ENCODE measurements at places on chromosomes 12 and 14. TPM values are rescaled to one million over a fixed set of nuclear protein-coding genes. Genes with fewer than 3 reads are reported as not detected.

DNA sequence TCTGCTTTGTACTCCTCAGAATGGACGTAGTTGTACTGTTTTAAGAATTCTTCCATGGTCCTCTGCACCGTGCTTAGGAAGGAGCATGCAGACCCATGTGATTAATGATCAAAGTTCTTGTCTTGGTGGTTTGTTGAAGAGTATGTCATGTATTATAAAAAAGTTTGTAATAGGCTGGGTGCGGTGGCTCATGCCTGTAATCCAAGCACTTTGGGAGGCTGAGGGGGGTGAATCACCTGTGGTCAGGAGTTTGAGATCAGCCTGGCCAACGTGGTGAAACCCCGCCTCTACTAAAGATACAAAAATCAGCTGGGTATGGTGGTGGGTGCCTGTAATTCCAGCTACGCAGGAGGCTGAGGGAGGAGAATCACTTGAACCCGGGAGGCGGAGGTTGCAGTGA, 61.8 kb upstream of the RTL1 start:
- peak; percentile 43 for DNase-seq

GRCh38 chr12:122865268-122866231, 30.3 kb downstream of the HIP1R start:
- DNase-seq: peak; percentile 52

GRCh38 chr12:89513544-89513943, 11.1 kb downstream of the GALNT4 start:
- no peak for DNase-seq

- DNase-seq: no peak
Observed at GRCh38 chr12:40254455-40255085, 29.8 kb downstream of the LRRK2 start.

GRCh38 chr14:90513161-90514014, 116.6 kb downstream of the CALM1 start:
- peak; percentile 90 for DNase-seq

DNA sequence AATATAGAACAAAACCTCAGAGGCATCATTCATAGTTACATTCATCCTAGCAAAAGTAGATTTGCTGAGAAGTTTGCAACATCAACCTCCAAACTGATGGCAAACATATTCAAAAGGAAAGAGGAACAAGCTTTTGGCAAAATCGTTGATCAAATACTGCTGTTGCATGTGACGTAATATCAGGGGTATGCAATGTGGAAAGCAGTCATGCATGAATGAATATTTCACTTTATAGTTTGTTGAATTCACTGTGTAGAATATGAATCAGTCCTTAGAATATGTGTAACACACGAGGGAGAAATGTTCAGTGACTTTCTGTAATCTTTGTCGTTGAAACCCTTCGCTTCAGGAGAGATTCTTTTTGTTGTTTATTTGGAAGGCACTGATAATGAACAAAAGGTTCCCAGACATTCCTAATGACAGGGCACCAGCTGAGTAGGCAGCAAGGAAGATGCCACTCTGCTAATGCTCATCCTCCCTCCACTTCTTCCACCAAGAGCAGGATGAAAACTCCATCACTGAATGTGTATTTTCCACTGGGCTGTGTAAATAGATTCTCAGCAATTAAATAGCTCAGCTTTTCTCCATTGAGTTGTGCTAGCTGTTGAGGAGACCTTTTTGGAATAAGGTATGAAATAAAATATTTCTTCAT, 126.1 kb downstream of the PELI2 start:
- peak; percentile 77 for DNase-seq

GRCh38 chr12:59370933-59371332, 224.9 kb upstream of the SLC16A7 start:
- peak; percentile 59 for DNase-seq

GRCh38 chr14:33636716-33637115, 314.2 kb downstream of the EGLN3 start:
- DNase-seq: no peak

- DNase-seq: no peak
Observed at GRCh38 chr14:99668307-99669295, 15.5 kb upstream of the CYP46A1 start.

GRCh38 chr14:101454229-101454628, 107.1 kb upstream of the DIO3 start:
- DNase-seq: peak; percentile 92

DNA sequence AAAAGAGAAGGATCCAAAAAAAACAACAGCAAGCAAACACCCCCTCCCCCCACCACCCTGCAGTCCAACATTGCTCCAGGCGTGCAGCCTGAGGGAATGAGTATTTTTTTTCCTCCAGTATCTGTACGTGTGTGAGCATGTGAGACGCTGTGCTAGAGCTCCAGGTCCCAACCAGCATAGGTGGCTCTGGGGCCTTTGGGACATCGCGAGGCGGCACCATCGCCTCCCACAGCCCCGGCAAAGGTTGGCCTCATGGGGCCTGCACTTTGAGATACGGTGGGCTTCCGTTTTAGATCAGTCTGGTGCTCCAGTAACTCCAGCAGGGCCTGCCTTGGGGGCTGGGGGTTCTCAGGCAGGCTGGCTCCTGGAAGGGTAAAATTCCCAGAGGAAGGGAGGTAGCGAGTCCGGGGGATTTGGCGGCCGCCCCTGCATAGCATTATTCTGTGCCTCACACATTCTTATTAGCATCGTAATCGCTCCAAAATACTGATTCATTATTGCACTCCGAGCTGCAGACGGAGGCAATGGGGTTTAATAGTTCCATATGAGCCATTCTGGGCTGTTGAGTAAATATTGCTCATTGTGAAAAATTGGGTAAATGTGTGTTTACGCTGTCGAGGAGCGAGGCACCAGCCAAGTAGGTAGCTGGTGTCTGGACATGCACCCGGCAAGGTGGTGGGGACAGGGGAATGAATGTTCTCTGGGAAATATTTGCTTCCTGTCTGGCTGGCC, 143.1 kb upstream of the MYL2 start:
- peak; percentile 99 for DNase-seq

DNA sequence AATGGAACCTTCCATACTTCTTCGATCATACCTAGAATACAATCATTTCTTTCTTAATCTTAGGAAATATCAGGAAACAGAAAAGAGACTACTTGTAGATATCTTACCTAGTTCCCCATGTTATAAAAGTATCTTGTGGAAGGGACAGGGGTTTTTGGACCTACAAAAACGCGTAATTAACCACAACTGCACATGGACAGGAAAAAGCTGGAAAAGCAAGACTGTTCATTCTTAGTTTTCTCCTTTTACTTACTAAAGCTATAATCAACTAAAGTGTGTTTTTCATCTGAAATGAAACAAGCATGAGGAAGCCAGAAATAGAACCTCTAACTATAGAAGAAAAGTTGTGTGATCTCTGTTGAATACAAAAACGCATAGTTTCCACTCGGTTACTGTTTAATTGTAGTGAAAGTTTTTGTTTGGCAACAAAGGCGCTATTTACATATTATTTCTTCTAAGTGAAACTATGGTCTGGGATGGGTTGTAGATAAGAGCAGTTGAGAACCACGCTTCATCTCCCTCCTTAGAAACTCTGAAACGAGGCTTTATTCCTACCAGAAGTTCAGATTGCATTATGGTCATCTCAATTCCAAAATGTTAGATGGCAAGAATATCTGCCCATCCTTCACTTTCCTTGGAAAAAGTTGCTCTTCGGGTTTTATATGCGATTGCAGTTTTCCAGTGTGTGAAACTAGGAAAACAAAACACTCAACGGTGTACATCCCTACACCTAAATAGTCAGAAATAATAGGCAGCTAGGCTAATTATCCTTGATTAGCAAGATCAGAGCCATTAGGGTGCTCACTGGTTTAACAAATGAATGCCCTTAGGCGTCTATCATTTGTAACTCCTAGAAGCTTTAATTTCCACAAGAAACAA, 1.1 kb downstream of the BCAT1 start:
- no peak for DNase-seq

- DNase-seq: peak; percentile 46
Observed at GRCh38 chr12:95326445-95326844, 108.8 kb downstream of the VEZT start.

DNA sequence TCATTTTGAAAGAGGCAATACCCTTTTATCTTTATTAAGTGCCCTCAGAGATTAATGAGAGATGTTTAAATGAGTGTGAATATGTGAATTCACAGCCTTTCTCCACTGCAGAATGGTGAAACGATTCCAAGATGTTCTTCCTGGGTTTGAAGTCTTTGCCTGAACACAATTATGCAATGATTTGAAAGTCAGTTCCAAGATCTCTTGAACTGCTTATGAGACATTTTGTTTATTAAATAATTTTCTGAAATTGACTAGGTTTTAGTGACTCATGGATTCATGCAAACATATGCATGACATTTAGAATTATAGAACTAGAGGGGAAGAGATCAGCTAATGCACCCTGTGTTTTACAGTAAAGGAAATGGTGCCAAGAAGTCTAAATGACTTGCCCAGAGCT, 118.1 kb upstream of the SLC38A2 start:
- peak; percentile 36 for DNase-seq

DNA sequence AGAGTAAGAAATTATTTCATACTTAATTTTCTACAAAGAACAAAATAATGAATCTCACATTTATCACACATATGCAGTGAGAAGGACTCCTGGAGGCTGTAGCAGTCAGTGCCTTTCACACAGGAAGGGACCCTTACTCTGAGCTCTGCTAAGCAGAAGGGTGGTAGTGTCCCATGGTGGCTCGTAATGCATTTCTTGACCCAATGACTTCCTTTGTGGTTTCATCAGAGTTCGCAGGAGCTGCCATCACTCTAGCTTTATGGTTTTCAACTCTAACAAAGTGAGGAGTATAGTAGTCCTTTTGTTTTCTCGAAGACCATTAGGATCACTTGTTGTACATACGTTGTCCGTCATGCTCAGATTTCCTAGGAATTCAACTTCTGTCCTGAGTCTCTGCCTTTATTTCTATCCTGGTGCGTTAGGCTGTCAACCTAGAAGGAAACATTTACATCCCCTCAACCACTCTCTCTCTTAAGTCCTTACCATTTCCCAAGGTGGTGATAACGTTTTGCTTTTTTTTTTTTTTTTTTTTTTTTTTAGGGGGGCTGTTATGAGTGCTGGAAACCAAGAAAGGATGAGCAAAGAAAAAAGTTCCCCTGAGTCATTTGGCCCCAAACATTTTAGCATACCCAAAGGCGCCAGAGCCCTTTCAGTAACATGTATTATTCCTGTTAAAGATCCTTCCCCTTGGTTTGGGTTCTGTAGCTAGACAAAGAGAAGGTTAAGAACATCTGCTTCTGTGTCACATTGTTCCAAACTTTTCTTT, 37.2 kb downstream of the GABARAPL1 start:
- DNase-seq: no peak

GRCh38 chr12:96237465-96238077, 43.4 kb downstream of the ELK3 start:
- peak; percentile 93 for DNase-seq

- no peak for DNase-seq
Observed at GRCh38 chr14:70354204-70354603, 5.3 kb downstream of the COX16 start.

GRCh38 chr12:65615118-65615517, 209.2 kb upstream of the HMGA2 start:
- DNase-seq: peak; percentile 5

Gene OAS2
- total RNA-seq: 10.5 TPM

Gene INTS13
- 61.8 TPM for total RNA-seq

Gene CSRP2
- total RNA-seq: 36.3 TPM

Gene PROX2
- total RNA-seq: not detected

Gene CCDC177
- total RNA-seq: not detected

Gene NEDD8
- 337 TPM for total RNA-seq

Gene FLVCR2
- 1.8 TPM for total RNA-seq
